ENCODE measurements at places on chromosomes 11 and 22.

DNA sequence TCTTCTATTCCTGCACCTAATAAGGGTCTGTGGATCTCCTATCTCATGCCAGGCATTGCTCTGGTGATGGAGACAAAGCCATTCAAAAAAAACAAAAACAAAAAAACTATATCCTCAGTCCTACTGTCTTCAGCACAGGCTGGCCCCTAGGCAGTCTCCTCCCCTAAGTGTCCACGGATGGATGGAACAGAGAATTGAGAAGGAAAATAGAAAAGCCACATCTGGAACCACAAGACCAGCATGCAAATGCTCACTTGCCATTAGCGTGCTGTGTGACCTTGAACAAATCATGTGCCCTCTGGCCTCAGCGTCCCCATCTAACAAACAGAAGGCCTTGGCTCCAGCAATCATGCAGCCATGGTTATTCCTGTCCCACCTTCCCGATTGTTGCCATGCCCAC, 32.7 kb upstream of the CD82 start:
- DNase-seq, result no peak

GRCh38 chr11:83241291-83241946, 44.7 kb downstream of the CCDC90B start:
- DNase-seq, result no peak

- DNase-seq, result no peak
These were observed 1297.3 kb downstream of the JRKL start for GRCh38 chr11:97687111-97687510.

DNA sequence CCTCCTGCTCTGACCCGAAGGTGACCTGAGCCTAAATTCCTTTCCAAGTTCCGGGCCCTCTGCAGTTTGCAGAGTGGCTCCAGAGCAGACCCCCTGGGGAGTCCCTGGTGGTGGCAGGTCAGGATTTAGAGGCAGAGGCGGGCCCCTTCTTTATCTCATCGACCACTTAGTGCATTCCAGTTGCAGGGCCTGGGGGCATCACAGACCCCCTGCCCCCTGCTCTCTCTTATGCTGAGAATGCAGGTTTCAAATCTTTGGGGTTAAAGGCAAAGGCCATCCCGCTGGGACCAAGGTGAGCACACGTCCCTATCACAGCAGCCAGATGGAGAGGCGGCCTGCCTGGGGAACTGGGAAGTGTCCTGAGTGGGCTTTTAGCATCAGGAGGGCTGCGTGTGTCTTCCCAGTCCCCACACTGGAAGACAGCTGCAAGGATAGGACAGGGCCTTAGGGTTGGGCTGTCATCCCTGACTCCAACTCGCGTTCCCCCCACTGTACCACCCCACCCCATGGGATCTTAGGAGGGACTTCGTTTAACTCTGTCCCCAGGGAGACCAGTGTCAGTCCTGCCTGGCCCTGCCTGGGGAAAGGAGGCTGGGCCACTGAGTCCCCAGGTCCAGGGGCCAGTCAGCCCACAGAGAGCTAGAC, 11.3 kb downstream of the DERL3 start:
- DNase-seq, result no peak

DNA sequence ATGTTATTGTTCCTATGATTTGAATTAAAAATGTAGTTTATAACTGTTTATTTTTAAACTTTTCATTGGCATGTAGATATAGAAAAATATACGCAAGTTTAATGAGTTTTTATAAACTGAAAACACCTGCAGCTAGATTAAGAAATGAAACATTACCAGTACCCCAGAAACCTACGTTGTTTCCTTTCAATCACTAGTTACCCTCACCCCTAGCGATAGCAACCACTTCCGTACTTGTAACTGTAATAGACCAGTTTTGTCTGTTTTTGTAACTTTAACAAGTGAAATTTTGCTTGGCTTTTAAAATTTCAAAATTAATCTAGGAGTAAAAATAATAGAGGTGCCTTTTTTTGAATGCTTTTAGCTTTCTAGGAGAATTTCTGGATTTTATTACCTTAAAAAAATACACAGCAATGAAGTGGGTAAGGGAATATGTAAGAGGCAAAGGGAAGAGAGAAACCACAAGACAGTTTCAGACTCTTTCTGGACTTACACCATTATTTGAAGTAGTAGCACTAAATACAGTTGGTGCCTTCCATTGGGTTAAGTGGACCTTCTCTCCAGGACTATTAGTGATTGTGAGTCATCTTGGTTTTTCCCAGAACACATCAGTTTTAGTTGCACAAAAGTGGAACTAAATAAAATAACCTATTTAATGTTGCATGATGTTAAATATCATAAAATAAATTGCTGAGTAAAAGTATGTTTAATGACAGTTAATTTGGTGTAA, 18.7 kb upstream of the NAT10 start:
- no peak for DNase-seq

DNA sequence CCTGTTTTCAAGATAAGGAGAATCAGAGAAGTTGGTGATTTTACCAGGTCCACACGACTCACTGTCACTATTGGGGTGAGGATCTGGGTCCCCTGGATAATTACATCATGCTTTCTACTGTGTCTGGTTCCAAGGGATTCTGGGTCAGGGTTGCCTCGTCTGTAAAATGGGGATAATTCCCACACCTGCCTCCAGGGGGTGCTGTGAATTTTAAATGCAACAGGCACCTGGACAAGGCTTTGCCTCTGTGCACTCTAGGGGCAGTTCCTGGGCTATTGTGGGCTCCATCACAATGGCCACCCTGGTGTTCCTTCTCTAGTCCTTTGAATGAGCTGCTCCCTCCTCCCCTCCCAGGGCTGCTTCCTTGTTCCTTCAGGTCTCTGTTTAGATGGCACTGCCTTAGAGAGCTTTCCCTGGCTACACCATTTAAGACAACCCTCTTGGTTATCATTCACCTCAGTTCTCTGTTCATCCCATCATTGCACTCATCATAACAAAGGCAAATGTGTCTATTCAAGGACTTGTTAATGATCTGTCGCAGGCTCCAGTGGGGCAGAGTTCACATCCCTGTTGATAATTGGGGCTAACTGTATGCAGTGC, 178.6 kb downstream of the MIAT start:
- no peak for DNase-seq

DNA sequence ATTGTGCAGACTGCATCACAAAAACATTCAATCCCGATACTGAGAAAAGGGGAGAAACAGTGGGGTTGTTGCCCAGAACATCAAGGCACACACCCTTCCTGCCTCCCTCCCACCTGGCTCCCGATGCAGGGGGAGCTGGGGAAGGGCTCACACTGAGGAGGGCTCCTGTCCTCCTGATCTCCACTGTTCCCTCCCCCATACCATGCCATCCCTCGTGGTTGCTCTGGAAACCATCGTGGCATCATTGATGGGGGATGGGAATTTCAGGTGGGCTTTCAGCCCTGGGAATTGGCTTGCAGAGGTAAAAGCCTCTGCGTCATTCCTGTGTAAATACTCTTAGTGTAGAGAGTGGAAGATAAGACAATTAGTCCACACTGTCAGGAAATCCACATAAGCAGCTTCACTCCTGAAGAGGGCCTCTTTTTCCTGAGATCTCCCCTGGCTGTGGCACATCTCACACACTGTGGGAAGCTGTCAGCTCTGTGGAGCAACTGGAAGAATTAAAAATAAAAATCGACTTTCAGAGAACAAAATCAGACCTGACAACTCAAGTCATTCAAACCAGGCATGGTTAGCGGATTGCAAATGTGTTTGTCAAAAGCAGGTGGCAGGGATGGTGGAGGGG, 176.0 kb downstream of the CHST1 start:
- DNase-seq, result no peak

GRCh38 chr11:2143799-2144543, 4.8 kb upstream of the IGF2 start:
- no peak for DNase-seq

- DNase-seq, result no peak
These were observed 4.6 kb downstream of the SYT12 start for GRCh38 chr11:67027483-67027930.

DNA sequence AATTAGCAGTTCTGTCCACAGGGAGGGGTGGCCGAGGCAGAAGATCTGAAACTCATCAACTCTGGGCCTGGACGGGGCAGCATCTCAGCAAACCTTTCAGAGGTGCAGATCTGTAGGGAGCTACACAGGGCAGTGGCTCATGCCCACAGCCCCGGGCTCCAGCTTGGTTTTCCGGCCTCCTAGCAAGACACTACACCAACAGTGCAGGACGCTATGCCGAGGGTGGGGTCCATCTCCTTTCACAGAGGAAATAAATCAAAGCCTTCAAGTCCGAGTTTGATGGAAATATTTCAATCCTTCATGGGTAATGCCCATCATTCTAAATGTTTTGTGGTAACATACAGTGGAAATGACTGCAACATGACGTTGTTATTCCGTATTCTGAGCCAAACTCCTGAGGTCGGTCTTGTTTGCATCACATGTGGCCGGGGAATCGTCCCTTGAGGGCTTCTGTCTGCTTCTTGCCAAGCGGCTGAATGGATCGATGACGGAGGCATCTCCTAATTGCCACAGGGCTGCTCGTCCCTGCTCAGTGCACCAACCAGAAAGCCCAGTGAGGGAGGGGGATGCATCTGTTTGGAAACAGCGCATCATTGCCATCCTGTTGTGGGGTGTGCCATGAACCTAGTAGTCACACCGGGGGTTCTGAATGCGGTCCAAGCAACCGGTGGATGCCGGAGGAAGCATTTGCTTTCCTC, 30.0 kb downstream of the LINC01488 start:
- no peak for DNase-seq

DNA sequence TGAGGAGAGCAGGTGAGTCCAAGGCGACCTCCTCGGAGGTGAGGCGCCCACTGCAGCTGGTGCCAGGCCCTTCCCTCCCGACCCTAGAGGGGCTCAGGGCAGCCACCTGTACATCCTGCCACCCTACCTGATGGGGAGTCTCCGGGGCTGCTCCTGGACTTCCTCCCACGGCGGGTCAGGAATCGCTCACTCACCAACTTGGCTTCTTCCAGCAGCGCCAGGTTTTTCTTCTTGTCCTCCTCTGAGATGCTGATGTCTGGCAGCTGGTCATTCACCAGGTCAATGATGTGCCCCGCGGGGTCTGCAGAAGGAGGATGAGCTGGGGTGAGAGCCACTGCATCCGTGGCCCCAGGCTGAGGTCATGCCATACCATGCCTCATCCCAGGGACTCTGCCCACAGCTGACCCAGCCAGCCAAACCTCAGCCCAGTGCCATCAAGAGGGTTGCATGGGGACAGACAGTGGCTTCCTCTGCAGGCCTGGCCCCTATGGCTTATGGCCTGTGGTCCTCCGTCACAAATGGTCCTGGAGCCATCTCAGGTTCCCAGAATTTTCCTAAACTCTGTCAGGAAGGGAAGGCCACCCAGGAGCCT, 61.0 kb upstream of the LYVE1 start:
- DNase-seq, result no peak

DNA sequence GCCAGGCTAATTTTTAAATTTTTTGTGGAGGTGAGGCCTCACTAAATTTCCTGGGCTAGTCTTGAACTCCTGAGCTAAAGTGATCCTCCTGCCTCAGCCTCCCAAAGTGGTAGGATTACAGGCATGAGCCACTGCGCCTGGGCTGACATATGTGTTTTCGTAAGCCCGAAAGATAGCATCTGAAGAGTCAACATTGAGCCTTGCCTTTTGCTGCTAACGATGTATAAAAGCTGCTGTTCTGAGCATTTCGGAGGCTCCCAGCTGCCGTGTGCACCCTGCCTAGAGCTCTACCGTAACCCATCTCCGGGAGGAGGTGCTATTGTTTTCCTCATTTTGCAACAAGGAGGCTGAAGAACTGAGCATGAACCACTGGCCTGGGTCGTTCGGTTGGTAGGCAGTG, 18.1 kb upstream of the PPP6R3 start:
- DNase-seq, result no peak

Data from anterior cingulate cortex (tissue), 58 donors.